Stimulated activated CD4-positive, alpha-beta T cell treated with anti-CD3 and anti-CD28 coated beads, Interleukin-1b, Interleukin-23, amount 100 ng/mL, for 1 hour (primary cell): ENCODE measurements at places on chromosomes 5 and 9.

DNA sequence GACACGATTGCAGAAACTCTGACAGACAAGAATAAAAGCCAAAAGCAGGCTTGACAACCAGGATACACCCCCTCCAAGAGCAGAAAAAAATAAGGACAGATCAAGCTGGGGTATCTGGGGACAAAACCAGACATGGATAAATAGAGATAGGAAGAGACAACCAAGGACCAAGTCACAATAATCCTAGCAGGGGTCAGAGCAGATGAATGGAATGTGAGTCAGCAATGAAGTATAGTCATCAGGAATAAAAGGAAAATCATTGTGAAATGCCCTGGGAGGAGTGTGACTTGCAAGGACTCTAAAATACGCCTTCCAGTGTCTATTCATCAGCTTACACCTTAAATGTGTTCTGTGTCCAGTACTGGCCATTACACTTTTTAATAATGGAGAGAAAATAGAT lies 206.8 kb downstream of the CAAP1 start:
- no peak for DNase-seq

DNA sequence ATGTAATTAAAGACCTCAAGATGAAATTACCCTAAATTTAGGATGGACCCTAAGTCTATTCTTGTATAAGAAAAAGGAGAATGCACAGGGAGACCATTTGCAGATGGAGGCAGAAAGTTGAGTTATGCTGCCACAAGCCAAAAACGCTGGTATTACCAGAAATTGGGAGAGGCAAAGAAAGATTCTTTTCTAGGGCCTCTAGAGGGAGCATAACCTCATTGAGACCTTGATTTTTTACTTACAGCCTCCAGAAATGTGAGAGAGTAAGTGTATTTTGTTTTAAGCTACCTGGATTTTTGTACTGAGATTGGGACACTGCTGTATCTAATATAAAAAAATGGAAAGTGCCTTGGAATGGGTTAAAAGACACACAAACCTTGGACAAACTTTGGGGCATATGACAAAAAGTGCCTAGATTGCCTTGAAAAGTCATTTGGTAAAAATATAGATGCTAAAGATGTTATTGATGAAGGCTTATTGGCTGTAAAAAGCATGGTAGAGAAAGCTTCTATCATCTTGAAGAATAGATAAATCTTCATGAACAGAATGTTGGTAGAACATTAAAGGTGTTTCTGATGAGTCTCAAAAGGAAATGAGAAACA lies 174.7 kb upstream of the PRDM9 start:
- DNase-seq = no peak

- no peak for DNase-seq
Measured at GRCh38 chr9:129162497-129163197, 15.4 kb downstream of the IER5L start.

GRCh38 chr9:99389087-99390033 lies 167.3 kb downstream of the SEC61B start:
- DNase-seq = no peak

DNA sequence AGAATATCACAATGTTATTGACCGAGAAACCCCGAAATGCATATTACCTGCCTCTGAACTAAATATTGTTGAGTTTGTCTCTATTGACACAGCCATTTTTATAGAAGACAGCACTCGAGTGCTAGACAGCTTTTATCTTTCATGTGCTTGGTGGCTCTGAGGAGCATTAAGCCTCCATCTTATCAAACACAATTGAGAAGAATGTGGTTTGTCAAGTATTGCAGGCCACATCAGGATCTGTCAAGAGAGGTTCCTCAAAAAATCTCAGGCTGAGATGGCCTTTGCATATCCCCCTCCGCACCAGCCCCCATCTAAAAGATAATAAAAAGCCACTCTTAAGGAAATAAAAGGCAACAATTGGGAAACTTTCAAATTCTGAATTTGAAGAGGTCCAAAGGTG lies 284.8 kb downstream of the DENND1A start:
- DNase-seq = no peak

- no peak for DNase-seq
Measured at GRCh38 chr5:65329266-65329665, 152.5 kb downstream of the ADAMTS6 start.

DNA sequence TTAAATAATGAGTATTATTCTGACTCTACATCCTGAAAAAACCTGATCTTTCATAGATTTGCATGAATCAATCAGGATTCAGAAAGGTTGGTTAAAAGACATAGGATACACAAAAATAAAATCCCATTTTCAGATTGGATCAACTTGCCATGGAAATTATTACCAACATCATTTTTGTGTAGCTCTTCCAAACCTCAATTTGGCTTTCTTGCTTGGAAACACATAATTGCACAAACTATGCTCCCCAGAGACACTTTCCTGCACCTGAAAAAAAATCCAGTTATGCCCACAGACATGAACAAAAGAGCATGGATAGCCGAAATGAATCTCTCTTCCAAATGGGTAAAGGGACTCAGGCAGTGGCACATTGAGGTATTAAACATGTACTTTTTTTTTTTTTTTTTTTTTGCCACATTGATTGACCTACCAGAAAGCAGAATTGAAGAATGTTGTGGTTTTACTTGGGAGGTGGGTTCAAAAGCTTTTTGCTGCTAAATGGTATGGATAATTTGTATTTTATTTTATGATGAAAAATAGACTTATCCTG lies 135.4 kb upstream of the FBN2 start:
- no peak for DNase-seq

- no peak for DNase-seq
Measured at GRCh38 chr9:124784509-124784908, 7.6 kb downstream of the OLFML2A start.

GRCh38 chr5:65149827-65150226 lies 331.9 kb downstream of the ADAMTS6 start:
- no peak for DNase-seq

GRCh38 chr5:152403046-152403445 lies 2.0 kb downstream of the NMUR2 start:
- no peak for DNase-seq

DNA sequence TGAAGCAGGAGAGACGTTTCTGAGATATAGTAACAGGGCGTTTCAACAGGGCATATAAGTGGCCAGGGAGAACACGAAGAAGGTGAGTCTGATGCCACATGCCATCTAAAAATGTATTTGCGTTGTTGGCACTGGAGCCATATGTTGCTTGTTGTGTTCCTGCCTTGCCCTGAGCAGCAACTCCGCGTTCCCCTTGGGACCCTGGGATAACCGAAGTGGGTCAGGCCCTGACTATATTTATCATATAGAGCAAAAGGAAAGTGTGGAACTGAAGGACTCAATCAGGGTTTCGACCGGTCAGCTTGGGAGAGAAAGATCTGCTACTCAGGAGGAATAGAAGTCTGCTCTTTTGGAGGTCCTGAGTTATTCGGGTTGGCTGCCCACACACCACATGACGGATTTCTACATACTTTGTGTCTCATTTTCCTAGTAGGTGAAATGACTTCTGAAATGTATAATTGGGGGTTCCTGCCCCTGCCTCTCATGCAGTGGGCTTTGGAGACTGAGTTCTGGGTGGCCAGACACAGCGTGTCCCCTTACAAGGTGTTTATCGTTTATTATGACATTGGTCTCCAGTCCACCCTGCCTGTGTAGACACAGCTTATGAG lies 3.0 kb downstream of the STC2 start:
- DNase-seq = no peak

DNA sequence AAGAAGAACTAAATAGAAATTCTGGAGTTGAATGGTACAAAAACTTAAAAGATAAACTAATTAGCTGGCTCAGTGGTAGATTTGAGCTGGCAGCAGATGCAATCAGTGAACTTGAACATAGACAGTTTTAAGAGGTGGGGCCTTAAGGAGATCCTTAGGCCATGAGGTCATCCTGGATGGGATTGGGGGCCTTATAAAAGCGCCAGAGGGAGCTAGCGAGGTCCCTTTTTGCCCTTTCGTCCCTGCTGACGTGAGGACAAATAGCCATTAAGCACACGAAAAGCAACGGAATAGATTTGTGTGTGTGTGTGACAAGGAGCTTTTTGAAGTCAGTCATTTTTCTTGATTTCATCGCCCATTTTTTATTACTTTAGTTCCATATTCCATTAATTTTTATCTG lies 83.3 kb downstream of the ZNF354C start:
- no peak for DNase-seq

GRCh38 chr5:168914491-168914890 lies 335.3 kb upstream of the PANK3 start:
- DNase-seq = no peak

DNA sequence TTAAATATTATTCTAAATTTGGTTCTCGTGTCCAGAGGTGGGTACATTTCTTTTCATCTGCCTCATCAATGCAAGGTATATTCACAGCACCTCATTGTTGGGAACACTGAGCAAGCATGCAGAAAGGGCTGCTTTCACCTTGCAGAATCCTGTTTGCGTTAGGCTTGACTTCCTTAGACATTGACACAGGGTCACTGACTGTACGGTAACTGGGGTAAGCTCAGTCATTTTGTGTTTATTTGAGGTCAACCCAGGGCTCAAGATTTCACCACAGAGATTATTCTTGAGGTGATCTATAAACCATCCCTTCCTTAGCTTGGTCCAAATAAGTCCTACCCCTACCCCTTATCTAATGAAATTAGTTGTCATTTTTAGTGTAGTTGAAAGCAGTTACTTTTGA lies 1.7 kb upstream of the PTPDC1 start:
- DNase-seq = no peak

GRCh38 chr9:89634995-89635742 lies 30.4 kb downstream of the GADD45G start:
- no peak for DNase-seq
